NCI-H187 (cell line): ENCODE measurements at places on chromosomes 7 and 10.

GRCh38 chr7:103447073-103447960 lies 1.3 kb upstream of the SLC26A5 start:
- peak; percentile 30 for DNase-seq

- DNase-seq: no peak
Observed at GRCh38 chr10:71218046-71218650, 5.8 kb downstream of the UNC5B start.

GRCh38 chr7:117133125-117133524 lies 179.8 kb downstream of the ST7 start:
- no peak for DNase-seq

- no peak for DNase-seq
Observed at GRCh38 chr7:49125246-49125645, 200.9 kb downstream of the CDC14C start.

DNA sequence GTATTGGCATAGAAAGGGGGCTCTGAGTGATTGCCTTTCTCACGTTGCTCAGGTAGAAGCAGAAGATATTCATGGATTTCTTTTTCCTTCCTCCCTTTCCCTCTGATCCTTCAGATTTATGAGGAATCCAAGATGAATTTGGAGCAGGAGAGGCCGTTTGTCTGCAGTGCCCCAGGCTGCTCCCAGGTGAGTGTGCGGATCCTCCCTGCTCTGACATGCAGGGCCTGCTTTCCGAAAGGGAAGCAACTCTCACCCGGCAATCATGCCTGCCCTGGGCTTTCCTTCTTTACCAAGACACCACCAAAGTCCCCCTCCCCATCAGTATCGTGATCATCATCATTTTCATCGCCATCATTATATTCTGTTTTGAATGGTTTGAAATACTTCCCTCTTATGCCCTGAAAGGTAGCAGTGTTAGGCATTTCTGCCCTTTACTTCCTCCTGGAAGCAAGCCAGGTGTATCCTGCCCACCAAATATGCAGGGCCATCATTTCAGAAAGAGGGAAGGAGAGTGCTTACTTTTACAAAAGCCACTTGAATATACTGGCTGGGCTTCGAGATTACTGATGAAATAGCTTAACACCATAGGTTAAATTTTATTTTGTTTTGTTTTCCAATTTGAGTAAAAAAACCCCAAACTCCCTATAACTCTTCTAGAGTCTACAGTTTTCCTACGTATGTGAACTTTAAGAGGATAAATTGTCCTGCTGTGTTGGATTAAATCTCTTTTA lies 75.9 kb downstream of the CREB5 start:
- DNase-seq: peak; percentile 6

GRCh38 chr10:6986927-6987326 lies 406.9 kb upstream of the PRKCQ start:
- DNase-seq: no peak

DNA sequence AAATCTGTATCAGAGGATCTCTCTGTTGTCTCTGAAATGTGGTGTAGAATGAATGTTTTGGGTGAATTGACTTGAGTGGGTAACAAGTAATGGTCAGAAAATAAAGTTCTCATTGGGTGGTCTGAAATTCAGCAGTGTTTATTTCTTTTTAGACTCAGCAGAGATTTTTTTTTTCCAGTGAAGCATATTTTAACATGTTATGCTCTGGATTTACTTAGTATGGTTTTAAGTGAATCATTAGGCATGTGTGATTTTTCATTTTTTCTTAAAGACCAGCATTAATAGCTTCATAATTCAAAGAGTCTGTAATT lies 63.5 kb downstream of the REEP3 start:
- DNase-seq: no peak

- DNase-seq: no peak
Observed at GRCh38 chr10:54613162-54613561, 187.9 kb downstream of the PCDH15 start.

DNA sequence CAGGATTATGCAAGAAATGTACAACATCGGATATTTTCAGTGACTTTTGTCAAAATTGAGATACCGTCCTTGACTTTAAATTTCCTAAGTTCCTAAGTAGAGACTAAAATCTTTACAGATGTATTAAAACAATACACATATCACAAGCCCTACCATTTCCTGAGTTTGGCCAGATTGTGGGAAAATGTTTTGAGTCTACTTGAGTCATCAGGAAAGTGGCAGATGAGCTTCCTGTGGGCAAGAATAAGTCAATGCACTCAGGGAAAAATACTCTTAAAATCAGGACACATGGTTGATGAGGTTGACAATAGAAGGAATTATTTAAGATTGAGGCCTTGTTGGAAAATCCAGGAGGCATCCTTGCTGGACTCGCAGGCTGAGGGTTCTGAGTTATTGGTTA lies 162.5 kb downstream of the SNX10 start:
- DNase-seq: no peak

GRCh38 chr10:56317603-56318002 lies 43.5 kb downstream of the ZWINT start:
- DNase-seq: no peak

- DNase-seq: no peak
Observed at GRCh38 chr7:151060416-151061212, 1.2 kb downstream of the SLC4A2 start.

DNA sequence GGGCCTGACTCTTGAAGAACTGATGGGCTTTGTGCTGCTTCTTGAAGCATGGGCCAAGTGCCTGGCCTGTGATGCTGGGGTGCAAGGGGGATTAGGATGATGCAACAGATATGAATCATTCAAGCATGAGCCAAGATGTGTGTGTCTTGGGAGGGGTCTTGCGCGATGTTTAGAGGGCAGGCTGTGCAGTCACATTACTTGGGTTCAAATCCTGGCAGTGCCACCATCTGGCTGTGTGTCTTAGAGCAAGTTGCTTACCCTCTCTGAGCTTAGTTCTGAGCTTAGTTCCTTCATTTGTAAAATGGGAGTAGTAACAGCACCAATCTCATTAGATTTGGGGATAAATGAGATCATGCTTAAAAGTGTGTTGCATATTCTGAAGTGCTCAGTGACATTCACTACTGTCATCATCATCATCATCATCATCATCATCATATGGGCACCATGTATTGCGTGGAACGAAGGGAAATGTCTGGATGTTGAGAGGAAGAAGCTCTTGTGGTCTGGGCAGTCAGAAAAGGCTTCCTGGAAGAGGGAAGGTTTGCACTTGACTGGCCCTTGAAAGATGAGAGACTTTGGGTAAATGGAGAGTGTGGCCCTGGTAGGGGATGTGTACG lies 9.3 kb downstream of the UNC5B start:
- DNase-seq: no peak

- no peak for DNase-seq
Observed at GRCh38 chr7:79624336-79624735, 170.9 kb upstream of the MAGI2 start.

DNA sequence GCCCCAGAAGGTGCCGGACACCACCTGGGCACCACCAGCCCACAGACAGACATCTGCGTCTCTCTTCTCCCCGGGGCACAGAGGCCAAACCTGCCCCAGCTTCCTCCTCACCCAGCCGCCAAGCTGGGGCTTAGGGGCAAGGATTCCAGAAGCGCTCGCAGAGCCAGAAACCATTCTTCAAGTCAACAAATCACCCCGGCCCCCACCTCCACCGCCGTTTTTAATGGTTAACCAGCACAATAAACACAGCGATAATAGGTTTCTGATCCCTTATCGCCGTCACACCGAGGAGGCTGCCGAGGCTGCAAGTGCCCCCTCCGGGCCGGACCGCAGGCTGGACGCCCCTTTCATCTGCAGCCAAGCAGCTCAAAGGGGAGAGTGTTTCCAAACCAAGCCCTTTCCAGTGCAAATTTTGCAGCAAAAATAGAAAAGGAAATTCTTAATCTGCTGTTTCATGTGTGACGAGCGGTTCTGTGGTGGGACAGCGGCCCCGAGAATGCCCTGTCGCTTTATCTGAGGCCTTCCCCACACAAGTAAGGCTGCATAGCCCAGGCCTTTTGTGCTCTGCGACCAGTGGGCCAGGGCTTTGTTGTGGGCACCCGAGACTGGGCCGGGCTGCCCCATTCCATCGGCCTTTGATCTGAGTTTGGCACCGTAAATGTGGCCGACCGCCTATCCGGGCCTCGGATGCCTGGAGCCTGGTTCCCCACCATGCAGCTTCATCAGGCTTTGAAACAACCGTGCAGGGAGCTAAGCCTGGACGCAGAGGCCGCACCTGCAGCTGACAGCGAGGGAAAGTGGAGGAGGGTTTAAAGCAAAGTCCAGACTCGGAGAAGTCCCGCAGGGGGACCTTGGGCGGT lies 83.2 kb downstream of the FOXL3 start:
- DNase-seq: no peak

- no peak for DNase-seq
Observed at GRCh38 chr7:138072726-138073125, 3.5 kb upstream of the AKR1D1 start.

GRCh38 chr7:121796381-121796780 lies 76.6 kb upstream of the PTPRZ1 start:
- DNase-seq: no peak

GRCh38 chr10:16952610-16953009 lies 135.4 kb upstream of the RSU1 start:
- no peak for DNase-seq

GRCh38 chr7:23467806-23468525 lies 2.3 kb downstream of the IGF2BP3 start:
- no peak for DNase-seq

DNA sequence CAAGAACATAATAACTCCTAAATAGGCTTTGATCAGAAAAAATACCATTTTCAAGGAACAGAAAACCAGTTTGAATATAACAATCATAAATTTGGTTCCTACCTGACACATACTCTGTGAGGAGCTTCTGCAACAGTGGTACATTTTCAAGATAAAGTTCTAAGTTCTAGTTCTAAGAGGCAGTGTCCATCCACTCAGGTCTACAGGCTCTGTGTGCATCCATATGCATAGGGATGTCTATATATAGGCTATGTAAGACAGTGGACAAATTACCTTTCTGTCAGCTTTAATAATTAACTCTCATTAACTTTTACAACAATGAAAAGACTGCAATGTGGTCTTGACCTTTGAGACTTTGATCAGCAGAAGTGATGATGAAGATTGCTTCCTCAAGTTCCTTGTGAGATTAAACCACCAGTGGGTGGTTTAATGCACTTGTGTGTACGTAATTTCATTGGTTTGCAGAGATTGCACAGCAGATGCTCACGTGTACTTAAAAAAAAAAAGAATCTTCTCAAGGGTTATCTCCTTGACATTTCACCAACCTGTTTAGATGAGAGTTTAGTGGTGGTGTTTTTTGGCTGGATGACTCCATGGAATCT lies at the start of gene SLC26A3:
SLC26A3 (minus strand) TSS at position 215 of the 602 bp plus-strand sequence. CDS start 8,714 bp downstream, outside the sequence.
- DNase-seq: no peak

GRCh38 chr10:63286340-63286739 lies 153.2 kb downstream of the NRBF2 start:
- DNase-seq: no peak

- DNase-seq: no peak
Observed at GRCh38 chr10:104690959-104691358, 49.9 kb downstream of the SORCS3 start.

DNA sequence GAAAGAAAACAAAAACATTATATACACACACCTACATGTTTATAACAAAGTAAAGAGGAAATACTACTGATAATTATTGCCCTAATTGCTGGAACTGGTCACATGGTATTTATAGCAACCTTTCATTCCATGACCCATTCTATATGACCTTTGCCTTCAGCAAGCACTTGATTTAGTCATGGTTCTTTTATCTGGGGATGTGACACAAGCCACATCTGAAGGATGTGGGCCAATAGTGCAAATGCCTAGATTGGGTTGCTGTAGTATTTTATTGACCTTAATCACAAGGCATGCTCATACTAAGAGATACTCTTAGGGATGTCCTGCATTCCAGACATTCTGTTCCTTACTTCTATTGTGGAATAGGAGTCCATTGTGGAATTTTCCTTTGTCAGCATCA lies 723.5 kb upstream of the POM121L12 start:
- no peak for DNase-seq

GRCh38 chr7:151459726-151460473 lies 20.0 kb upstream of the CRYGN start:
- no peak for DNase-seq

DNA sequence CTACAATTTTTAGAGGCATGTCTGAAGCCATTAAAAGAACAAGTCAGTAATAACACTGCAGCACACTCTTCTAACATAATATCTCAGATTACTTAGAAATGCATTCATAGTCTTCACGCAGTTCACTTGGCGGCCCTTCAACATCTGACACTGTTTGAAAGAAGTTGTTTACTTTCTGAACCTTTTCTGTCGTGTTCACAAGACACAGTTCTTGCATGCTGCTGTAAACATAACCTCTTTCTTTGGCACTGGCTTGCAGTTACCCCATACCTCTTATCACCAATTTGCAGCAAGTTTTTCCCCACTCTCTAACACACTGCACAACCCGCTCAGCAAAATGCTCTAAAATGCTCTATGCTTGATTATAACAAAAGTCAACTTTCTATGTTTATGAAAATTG lies 12.0 kb downstream of the PIP4K2A start:
- DNase-seq: no peak
